ENCODE measurements at places on chromosomes 7 and 10. TPM values are rescaled to one million over a fixed set of nuclear protein-coding genes. Genes with fewer than 3 reads are reported as not detected.

DNA sequence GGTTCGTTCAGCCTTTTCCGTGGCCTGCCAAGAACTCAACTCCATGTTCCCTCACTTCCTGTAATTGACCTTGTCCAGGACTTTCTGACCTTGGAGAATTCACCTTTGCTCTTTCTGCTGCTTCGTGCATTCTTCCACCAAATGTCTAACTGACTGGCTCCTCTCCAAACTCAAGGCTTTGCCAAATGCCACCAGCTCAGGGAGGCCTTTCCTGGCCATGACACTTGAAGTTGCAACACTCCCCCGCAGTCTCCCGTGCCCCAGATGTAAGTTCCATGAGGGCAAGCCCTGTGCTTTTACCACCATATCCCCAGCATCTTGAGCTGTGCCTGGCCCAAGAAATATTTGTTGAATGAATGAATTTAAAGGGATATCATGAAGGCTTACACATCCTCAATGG lies 238.4 kb downstream of the ARHGAP21 start:
- no peak for DNase-seq

Gene SLC25A13
- 29.4 TPM for total RNA-seq

GRCh38 chr10:6838118-6838517 lies 258.0 kb upstream of the PRKCQ start:
- no peak for DNase-seq

Gene PPP1R3C
- total RNA-seq = 0.87 TPM

Gene LRCH4
- total RNA-seq = 93.0 TPM

DNA sequence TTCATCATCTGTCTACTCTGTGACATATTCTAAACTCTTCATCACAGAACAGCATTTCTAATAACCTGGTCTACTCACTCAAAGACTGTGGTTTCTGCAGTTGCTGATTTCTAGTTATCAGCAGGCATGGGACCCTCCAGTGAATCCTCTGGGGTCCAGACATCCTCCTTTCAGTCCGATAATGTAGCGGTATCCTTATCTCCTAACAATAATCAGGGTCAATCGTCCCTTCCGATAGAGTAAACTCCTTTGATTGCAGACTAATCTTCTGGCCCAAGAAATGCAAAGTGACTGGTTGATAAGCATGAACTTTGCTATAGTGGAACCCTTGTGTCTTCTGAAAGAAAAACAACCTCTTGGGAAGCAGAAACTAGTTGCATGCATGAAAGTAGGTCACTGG lies 1209.8 kb upstream of the CELF2 start:
- no peak for DNase-seq

Gene DNAH11
- total RNA-seq = 3.4 TPM

Gene AKR1D1
- not detected for total RNA-seq

GRCh38 chr7:101586906-101587677 lies 42.0 kb downstream of the MYL10 start:
- DNase-seq = no peak

Gene EN2
- not detected for total RNA-seq

GRCh38 chr7:138958391-138958956 lies 22.7 kb downstream of the KIAA1549 start:
- no peak for DNase-seq

Gene GIMAP1
- total RNA-seq = 12.1 TPM

Gene TMEM236
- 0.48 TPM for total RNA-seq

DNA sequence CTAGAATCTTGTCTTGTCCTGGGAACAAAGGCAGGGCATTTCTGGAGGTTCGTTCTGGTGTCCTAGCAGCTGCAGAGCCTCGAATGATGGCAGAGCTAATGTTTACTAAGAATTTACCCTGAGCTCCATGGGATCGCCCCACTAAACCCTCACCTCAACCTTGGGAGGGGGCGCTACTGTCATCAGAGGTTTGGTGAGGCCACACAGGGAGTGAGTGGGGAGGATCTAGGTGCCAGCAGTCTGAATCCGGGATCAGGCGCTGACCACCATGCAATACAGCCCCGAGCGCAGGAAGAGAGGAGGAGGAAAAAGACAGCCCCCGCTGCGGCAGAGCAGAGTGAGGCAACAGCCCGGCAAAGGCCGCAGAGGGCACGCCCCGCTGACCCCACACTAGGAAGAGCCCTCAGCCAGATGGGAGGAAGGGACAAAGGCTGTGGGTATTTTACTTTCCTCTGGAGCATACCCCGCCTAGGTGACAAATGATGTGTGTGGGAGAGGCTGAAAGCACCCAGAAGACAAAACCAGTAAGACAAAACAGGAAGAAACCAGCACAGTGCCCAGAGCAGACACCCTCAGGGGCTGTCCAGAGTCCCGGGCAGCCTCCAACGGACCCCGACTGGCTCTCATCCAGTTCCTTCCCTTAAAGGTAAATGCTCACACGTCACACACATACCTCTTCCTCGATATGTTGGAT lies 103.5 kb downstream of the FAM53B start:
- no peak for DNase-seq

Gene PKD2L1
- not detected for total RNA-seq

- DNase-seq = peak; percentile 34
These were observed 3.8 kb upstream of the CLDN3 start for GRCh38 chr7:73773700-73774517.

- DNase-seq = no peak
These were observed 50.7 kb upstream of the TMEM236 start for GRCh38 chr10:17701301-17701700.

- DNase-seq = no peak
These were observed 12.3 kb downstream of the DYDC1 start for GRCh38 chr10:80344276-80344675.

DNA sequence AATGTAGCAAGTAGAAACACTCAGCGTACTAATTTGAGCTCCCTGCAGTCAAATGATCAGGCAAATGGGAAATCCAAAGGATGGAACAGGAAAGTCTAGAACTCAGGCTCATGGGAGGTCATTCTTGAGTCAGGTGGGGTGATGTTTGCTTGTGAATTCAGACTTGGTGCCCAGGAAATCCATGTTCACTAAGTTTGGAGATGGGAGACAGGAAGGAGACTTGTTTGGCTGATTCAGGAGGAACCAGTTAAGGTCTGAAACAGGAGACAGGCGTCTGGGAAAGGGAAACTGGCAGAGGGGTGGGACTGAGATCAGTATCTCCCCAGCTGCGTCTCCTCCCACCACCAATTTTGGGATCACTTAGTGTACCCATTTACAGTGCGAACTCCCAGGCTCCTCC lies 38.4 kb upstream of the ZNF438 start:
- DNase-seq = no peak

Gene TEX47
- total RNA-seq = not detected

DNA sequence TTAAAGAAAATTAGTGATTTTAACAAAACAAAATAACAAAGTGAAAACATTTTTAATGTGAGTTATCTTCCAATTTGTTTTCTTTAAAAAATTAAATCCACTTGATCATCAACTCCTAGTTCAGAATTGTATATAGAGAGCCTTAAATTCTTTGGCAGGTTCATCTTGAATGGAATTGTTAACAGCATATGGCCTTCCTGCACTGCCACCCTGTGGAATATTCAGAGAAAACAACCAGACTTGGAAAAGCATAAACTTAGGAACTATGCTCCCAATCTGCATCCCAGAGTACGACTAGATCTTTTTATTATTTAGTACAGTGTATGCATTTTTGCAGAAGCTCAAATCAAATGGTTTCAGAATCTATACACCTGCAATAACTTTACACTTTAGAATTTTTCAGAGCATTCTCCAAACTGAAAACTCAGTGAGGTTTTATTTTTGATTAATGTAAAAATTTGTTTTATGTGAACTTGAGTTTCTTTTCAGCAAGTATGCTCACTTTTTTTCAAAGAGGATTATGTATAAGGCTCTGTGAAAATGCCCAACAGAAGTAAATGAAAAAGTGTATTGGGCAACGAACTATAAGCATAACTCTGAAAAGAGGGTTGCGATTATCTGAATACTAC lies 44.9 kb upstream of the ANK3 start:
- no peak for DNase-seq

GRCh38 chr10:85262992-85263391 lies 934.6 kb downstream of the CCSER2 start:
- DNase-seq = no peak

GRCh38 chr7:2829040-2829439 lies 15.1 kb downstream of the GNA12 start:
- no peak for DNase-seq

- no peak for DNase-seq
These were observed 904.9 kb downstream of the IPMK start for GRCh38 chr10:57362811-57363210.

- DNase-seq = peak; percentile 87
These were observed 221.3 kb downstream of the ARHGAP12 start for GRCh38 chr10:31707093-31708039.

GRCh38 chr7:133429371-133429770 lies 176.5 kb downstream of the EXOC4 start:
- no peak for DNase-seq

DNA sequence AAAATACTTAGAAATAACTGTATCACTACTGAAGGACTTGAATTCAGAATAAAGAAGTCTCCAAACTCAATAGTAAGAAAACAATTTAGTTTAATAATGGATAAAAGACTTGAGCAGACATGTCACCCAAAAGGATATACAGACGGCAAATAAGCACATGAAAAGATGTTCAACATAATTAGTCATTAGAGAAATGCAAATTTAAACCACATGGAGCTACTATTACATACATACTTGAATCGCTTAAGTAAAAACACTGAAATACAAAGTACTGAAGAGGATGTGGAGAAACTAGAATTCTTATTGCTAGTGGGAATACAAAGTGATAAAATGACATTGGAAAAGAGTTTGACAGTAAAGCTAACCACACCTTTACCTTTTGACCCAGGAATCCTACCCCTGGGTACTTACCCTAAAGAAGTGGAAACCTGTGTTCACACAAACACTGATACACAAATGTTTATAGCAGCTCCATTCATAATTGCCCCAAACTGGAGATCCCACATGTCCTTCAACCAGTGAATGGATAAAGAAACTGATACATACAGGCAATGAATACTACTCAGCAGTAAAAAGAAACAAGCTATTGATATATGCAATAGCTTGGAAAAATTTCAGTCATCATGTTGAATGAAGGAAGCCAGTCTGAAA lies 54.3 kb upstream of the NFKB2 start:
- no peak for DNase-seq

Gene HOXA11
- 5.0 TPM for total RNA-seq

DNA sequence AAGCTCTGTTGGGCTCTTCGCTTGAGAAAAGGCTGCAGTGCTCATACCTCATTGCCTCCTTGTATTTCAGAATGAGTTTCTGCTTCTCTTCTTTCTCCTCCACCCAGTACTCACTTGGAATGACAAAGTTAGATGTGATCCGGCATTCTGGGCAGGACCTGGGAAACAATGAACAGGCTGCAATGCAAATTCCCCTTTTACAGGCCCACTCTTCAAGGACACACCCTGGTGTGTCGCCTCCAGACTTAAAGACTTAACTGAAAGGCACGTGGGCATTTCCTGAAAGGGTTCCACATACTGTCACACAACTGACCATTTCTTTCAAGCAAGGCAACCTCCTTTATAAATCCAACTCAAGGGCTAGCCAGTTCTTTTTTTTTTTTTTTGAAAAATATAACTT lies 23.6 kb downstream of the MKRN1 start:
- no peak for DNase-seq

Gene SCIN
- total RNA-seq = 0.58 TPM

Gene WEE2
- total RNA-seq = not detected

Gene KCND2
- 1.3 TPM for total RNA-seq

Gene PNLIPRP1
- not detected for total RNA-seq

DNA sequence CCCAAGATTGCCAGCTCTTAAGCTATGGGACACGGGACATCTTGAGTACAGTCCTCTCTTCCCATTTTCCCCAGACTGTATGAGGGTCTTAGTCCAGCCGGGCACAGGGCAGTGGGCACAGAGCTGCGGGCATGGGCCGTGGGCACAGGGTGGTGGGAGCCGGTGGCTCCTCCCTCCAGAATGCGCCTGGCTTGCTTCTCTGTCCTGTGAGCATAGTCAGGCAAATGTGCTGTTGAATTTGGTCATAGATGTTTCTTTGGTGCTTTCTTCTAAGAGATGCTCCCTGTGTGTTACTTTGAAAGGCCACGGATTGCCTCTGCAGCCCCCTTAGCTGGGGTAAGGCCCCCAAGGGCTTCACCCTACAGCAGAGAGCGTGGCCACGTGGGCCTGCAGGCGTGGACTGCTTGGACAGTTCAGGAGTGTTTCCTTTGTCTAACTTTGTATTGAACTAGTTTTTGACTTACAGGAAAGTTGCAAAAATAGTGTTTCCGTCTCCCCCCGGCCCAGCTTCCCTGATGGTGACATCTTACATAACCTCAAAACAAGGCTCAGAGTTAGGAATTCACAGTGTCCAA lies 24.7 kb downstream of the LRRC27 start:
- DNase-seq = no peak

DNA sequence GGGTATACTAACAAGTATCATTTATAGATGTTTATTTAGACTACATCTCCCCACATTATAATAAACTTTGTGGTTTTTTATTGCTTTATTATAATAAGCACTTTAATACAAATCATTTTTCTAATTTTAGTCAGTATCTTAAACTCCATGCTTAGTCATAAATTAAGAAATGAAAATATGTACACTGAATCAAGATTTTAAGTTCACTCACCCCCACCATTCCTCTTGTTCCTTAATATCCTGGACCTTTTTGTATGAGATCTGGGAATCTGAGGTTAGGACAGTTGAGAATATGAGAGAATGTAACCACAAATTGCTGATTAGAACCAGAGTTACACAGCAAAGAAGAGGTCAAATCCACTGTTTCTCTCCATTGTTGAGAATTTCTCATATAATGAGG lies 93.6 kb upstream of the WNT16 start:
- DNase-seq = no peak

GRCh38 chr10:126392469-126392868 lies 4.2 kb upstream of the ADAM12 start:
- DNase-seq = no peak

Gene H2BK1
- total RNA-seq = not detected

GRCh38 chr7:5077740-5078139 lies 32.1 kb downstream of the RBAK start:
- no peak for DNase-seq

DNA sequence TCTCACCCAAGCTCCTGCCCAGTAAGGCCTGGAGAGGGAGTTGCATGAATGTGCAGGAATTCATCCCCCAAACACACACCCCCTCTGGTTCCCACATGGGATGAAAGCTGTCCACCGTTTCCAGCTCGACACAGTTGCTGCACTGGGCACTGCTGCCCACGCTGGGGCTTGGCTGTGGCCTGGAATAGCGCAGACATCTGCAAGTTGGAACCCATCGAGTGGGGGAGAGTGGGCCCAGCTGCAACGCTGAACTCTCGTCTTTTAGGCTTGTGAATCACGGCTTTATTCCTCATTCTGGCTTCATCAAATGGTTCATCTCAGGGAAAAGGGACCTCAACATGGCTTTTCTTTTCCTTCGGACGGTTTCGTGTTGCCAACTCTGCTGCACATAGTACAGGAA lies 264.7 kb downstream of the DNAJB6 start:
- no peak for DNase-seq

DNA sequence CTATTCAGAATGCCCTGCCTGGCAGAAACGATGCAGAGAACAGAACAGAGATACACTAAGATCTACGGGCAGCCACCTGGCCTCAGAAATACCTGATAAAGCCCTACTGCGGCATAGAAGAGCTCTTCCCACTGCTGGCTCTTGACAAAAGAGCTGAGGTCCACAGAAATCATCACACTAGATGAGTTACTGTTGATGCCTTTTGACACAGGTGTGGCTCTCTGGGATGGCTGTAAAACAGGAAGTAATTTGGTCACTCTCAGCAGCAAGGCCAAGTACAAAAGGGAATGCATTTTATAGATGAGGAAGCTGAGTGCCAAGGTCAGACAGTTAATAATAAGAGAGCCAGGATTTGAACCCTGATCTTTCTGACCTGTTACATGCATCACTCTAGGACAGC lies 35.0 kb upstream of the ACSL5 start:
- DNase-seq = no peak

Data from glomerular endothelial cell (primary cell).